Activated T-cell treated with anti-CD3 and anti-CD28 coated beads, Interleukin-2, amount 50 U/mL, for 72 hours (primary cell): ENCODE measurements at places on chromosomes 5 and 9. TPM values are rescaled to one million over a fixed set of nuclear protein-coding genes. Genes with fewer than 3 reads are reported as not detected.

STC2 gene
- total RNA-seq = 59.3 TPM

- no peaks in the 10 kb centered on the region for H3K36me3 ChIP-seq
- no peak overlapping the region for H3K4me3 ChIP-seq
- no peak for DNase-seq
- peaks cover 22% of the 10 kb centered on the region for H3K4me1 ChIP-seq
- H3K27ac ChIP-seq = no peak overlapping the region
Measured at GRCh38 chr9:31389075-31389474, 995.4 kb upstream of the ACO1 start.

AK8 gene
- total RNA-seq = 0.63 TPM

TRAF1 gene
- 91.6 TPM for total RNA-seq

DNA sequence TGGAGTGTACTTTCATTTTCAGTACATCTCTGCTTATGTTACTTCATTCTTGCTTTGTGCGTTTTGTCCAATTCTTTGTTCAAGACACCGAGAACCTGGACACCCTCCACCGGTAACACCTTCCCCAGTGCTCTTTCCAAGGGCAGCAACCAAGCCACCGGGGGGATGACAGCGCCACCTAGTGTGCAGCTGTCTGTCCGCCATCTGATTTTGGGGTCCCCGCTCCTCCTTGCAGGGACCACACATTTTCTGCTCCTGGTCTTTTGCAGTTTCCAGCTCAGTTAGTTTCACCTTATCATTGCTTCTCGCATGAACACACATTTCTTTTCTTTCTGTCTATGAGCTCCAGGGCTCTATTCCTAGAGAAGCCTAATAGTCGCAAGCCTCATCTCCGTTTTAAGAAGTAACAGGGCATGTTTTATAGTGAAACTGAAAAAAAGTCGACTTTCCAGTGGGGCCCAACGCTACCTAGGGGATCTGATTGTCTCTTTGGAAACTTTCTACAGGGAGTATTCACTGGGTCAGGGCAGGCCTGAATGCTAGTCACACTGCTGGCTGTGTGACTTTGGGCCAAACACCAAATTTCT, 152.1 kb downstream of the FSTL4 start:
- H3K36me3 ChIP-seq = no peaks in the 10 kb centered on the region
- H3K27ac ChIP-seq = no peak overlapping the region
- DNase-seq = peak; percentile 62
- H3K4me3 ChIP-seq = no peak overlapping the region
- no peaks in the 10 kb centered on the region for H3K4me1 ChIP-seq
- no peaks in the 10 kb centered on the region for H3K27me3 ChIP-seq

DNA sequence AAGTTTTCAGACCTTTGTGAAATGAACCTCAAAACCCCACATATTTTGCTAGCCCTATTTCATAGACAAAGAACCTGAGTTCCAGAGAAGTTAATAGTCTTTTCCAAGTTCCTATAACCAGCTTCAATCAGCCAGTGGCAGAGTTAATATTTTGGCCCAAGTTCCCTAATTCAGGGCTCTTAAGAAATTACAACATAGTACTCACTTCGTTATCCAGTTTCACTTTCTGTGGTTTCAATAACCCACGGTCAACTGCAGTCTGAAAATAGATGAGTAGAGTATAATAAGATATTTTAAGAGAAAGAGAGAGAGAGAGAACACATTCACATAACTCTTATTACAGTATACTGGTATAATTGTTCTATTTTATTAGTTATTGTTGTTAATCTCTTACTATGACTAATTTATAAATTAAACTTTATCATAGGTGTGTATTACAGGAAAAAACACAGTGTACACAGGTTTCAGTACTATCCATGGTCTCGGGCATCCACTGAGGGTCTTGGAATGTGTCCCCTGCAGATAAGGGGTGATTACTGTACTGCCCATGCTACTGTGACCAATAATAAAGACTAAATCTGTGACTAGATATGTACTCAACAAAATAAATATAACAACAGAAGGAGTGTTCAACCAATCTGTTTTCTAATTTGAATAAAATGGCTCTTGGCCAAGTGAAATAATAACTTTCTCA, 9.3 kb upstream of the MYOT start:
- peak overlapping the region; percentile 40 for H3K4me3 ChIP-seq
- H3K27ac ChIP-seq = peak overlapping the region; percentile 61
- no peaks in the 10 kb centered on the region for H3K27me3 ChIP-seq
- H3K36me3 ChIP-seq = no peaks in the 10 kb centered on the region

DNA sequence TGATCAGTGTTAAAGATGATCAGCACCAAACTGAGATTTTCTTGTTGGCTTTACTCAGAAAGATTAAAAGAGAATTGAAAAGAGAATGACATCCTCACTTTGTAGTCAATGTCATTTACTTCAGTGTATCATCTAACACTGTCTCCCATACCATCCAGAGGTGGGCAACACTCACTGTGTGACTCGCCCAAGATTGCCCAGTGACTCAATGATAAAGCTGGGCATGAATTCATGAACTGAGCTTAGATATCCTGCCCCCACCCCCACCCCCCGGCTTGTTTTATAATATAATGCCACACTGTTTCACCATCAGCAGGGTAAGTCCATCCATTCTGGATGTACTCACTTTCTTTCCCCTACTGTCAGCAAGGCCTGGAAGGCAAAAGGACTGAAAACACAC, 242.2 kb downstream of the FAM114A2 start:
- H3K4me3 ChIP-seq = no peak overlapping the region
- H3K36me3 ChIP-seq = no peaks in the 10 kb centered on the region
- no peak for DNase-seq
- no peak overlapping the region for H3K27ac ChIP-seq
- H3K27me3 ChIP-seq = no peaks in the 10 kb centered on the region

LECT2 gene
- total RNA-seq = not detected

- no peak for DNase-seq
- H3K4me3 ChIP-seq = no peak overlapping the region
- peaks cover 21% of the 10 kb centered on the region for H3K4me1 ChIP-seq
- H3K27ac ChIP-seq = no peak overlapping the region
Measured at GRCh38 chr5:139494832-139495231, 12.3 kb upstream of the STING1 start.

GRCh38 chr9:18626046-18626698, 152.2 kb downstream of the ADAMTSL1 start:
- no peaks in the 10 kb centered on the region for H3K27me3 ChIP-seq
- no peak overlapping the region for H3K4me3 ChIP-seq
- no peak for DNase-seq
- H3K4me1 ChIP-seq = no peaks in the 10 kb centered on the region

GRCh38 chr5:151903243-151903653, 21.4 kb downstream of the GLRA1 start:
- no peak for DNase-seq
- no peaks in the 10 kb centered on the region for H3K27me3 ChIP-seq
- H3K36me3 ChIP-seq = no peaks in the 10 kb centered on the region
- H3K4me3 ChIP-seq = no peak overlapping the region
- no peak overlapping the region for H3K27ac ChIP-seq
- H3K4me1 ChIP-seq = no peaks in the 10 kb centered on the region

DNA sequence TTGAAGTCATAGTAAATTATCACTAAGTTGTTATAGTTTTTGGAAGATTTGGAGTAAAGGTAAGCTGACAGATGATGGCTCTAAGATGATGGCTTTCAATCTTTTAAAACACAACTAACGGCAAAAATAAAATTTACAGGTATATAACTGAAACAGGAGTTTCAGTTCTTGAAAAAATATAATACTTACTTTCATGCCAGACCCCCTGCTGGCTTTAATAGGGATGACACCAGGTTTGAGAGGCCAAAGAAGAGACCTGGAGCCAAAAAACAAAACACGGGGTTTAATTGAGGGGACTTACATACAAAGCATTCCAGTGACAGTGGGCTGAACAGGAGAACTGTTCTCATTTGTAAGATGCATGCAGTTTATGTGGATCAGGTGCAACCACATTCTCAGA, 301.7 kb upstream of the PCSK5 start:
- no peak overlapping the region for H3K4me3 ChIP-seq
- no peak overlapping the region for H3K27ac ChIP-seq
- H3K27me3 ChIP-seq = peaks cover 6% of the 10 kb centered on the region
- H3K36me3 ChIP-seq = no peaks in the 10 kb centered on the region

GRCh38 chr9:124008303-124008693, 3.3 kb upstream of the LHX2 start:
- peak overlapping the region; percentile 69 for H3K4me3 ChIP-seq
- H3K27me3 ChIP-seq = peaks cover 78% of the 10 kb centered on the region
- H3K27ac ChIP-seq = no peak overlapping the region
- peaks cover 34% of the 10 kb centered on the region for H3K4me1 ChIP-seq
- H3K36me3 ChIP-seq = no peaks in the 10 kb centered on the region
- DNase-seq = peak; percentile 48

GRCh38 chr5:147901599-147902039, 4.7 kb downstream of the C5orf46 start:
- no peak overlapping the region for H3K4me3 ChIP-seq
- H3K36me3 ChIP-seq = no peaks in the 10 kb centered on the region
- no peak overlapping the region for H3K27ac ChIP-seq

DNA sequence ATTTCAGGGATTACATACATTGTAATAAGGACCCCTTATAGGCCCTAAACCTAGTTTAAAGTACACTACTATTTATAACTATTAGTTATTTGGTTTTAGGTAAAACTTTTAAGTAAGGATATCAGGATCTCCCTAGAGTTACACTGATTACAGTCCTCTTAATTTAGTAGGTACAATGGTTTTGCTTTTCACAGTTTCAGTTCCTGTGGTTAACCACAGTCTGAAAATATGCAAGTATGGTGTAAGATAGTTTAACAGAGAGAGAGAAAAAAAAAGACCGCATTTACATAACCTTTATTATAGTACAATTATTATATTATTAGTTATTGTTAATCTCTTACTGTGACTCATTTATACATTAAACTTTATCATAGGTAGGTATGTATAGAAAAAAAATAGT, 725.3 kb upstream of the PTPRD start:
- no peaks in the 10 kb centered on the region for H3K4me1 ChIP-seq
- no peaks in the 10 kb centered on the region for H3K27me3 ChIP-seq

DNA sequence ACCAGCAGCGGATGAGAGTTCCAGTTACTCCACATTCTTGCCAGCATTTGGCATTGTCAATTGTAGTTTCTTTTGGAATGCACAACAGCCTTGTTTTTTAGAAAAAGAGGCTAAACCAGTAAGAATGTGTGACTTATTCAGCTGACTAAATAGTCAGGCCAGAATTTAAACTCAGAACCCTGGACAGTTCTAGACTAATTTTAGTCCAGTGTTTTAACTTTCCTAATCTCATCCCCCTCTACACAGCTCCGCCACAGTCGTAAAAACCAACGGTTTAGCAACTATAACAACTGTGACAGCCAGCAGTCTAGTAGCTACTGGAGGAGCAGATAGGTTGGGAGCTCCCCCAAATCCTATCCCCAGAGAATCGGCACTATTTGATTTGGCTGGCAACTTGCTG, 103.7 kb downstream of the FOXD1 start:
- peaks cover 8% of the 10 kb centered on the region for H3K36me3 ChIP-seq
- peaks cover 46% of the 10 kb centered on the region for H3K27me3 ChIP-seq
- H3K27ac ChIP-seq = no peak overlapping the region
- no peak for DNase-seq

CORO2A gene
- total RNA-seq = 11.0 TPM

GRCh38 chr9:123955637-123956036, 25.7 kb upstream of the DENND1A start:
- no peak overlapping the region for H3K4me3 ChIP-seq
- no peaks in the 10 kb centered on the region for H3K36me3 ChIP-seq

ATP6V1G1 gene
- 37.3 TPM for total RNA-seq

NR2F1-AS1 gene
- 0.93 TPM for total RNA-seq

DNA sequence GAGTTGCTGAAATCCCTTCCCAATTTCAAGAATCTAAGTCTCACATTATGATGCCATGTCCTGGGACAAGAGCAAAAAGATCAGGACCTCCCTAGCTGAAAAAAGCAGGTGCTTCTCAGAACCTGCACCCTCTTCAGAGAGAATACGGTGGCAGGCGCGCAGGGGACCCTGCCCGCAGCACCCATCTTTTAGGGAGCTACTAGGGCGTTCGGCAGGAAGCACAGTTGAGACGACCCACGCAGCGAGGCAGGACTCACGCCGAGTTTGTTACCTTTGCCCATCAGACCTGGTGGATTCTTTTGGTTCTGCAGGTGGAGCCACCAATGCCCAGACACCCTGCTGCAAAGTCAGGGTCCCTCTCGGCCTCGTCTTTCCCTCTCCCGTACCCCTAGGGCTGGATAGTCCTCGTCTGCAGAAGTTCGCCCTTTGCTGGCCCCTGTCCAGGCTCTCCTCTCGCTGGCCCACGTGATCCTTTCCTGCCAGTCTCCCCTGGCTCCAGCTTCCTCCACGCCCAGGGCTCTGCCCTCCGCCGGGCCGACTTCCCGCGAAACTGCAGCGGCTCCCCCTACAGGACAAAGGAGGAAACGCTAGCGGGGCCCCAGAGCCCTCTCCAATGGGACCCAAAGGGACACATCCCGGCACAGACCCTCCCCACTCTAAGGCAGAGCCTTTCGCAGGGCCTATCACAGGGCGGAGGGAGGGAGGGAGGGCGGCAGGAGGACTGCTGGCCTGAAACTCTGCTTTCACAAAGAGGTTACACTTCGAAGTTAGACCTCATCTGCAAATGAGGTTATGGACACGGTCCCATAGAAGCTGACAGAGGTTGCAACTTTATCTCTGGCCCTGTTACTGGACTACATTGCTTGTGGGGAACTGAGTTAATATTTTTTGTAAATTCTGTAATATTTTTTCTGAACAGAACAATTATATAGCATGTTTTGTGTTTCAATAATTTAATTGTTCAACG, 28.8 kb downstream of the TMEM174 start:
- peaks cover 6% of the 10 kb centered on the region for H3K4me1 ChIP-seq
- peaks cover 88% of the 10 kb centered on the region for H3K27me3 ChIP-seq
- no peak overlapping the region for H3K27ac ChIP-seq
- no peak overlapping the region for H3K4me3 ChIP-seq

LMNB1 gene
- total RNA-seq = 211 TPM

- H3K27me3 ChIP-seq = no peaks in the 10 kb centered on the region
- H3K36me3 ChIP-seq = peaks cover 5% of the 10 kb centered on the region
- DNase-seq = no peak
Measured at GRCh38 chr5:115264786-115265185, 2.1 kb upstream of the PGGT1B start.

TAS2R1 gene
- total RNA-seq = not detected

GRCh38 chr5:134206627-134207160, 19.2 kb downstream of the PPP2CA start:
- H3K4me3 ChIP-seq = no peak overlapping the region
- DNase-seq = no peak
- H3K27me3 ChIP-seq = no peaks in the 10 kb centered on the region

- DNase-seq = no peak
- H3K4me3 ChIP-seq = no peak overlapping the region
- H3K27ac ChIP-seq = no peak overlapping the region
- no peaks in the 10 kb centered on the region for H3K27me3 ChIP-seq
Measured at GRCh38 chr9:4413856-4414255, 76.4 kb upstream of the SLC1A1 start.

DNA sequence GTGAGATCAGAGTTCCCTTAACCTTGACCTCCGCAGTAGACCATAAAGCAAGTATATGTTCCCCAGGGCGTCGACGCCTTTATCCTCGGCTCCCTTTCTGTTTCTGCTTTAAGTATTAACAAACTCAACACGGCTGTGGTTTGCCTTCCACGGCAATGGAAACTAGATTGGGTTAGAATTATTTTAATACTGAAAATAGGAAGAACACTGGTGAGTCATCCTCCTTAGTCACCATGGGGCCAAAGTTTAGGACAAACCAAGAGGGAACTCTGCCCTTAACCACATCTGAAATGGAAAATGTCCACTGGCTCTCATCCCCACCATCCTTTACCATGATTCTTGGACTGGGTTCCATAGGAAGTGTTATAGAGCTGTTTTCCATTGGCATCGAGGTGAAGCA, 386.1 kb downstream of the ACTL7B start:
- no peak for DNase-seq
- no peaks in the 10 kb centered on the region for H3K27me3 ChIP-seq
- H3K27ac ChIP-seq = no peak overlapping the region

GRCh38 chr5:127492854-127493738, 24.3 kb upstream of the PRRC1 start:
- no peak for DNase-seq
- H3K4me3 ChIP-seq = no peak overlapping the region
- no peaks in the 10 kb centered on the region for H3K4me1 ChIP-seq
- H3K36me3 ChIP-seq = no peaks in the 10 kb centered on the region
- peaks cover 12% of the 10 kb centered on the region for H3K27me3 ChIP-seq
